ENCODE measurements at places on chromosomes 7 and 10.

GRCh38 chr7:69211739-69212138 is 386.5 kb upstream of the AUTS2 start:
- no peak for DNase-seq

- no peak for DNase-seq
Observed at GRCh38 chr10:75755528-75755927, 324.1 kb downstream of the LRMDA start.

DNA sequence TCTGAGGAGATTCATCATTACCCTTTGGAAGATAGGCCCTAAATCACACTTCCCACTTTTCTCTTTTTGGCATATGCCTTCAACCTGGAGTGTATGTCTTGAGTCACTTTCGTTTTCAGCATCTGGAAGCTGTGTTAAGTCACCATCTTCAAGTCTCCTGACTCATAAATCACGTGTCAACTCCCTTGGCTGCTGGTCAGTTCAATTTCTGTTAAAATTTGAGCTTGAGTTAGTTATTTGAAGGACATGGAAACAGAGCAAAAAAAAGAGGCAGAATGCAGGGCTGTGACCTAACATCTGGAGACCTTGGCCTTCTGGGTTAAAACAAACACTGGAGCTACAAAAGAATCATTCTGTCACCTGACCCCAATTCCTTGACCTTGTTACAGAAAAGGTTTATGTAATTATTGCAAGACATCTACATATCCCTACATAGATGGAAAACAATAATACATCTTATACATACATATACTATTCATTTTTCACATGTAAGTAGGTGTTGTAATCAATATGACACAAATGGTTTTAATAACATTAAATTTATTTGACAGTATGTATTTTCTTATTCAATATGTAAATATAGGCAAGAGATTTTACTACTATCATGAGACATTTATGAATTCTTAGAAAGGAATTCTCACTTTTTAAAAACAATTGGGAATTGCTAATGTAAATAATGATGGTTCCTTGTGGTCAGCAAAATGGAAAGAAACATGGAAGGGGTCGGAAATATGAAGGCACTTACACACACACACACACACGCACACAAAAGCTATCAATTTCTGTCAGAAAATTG is 169.7 kb upstream of the PHYHIPL start:
- DNase-seq, result no peak

DNA sequence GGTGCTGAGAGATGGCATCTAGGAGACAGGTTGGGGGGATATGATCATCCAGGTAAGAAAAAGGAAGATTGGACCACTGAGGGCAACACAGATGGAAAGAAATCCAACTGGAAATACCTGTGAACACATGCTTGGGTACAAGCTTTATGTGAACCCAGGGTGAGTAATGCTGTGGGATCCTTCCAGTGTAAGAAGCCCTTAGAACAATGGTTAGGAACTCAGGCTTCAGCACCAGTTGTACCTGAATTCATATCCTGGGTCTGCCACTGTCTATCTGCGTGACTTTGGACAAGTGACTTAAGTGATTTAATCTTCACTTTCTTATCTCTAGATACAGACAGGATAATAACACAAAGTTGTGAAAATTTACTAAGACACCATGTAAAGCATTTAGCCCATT is 131.0 kb downstream of the ST7 start:
- no peak for DNase-seq

- DNase-seq, result no peak
Observed at GRCh38 chr7:82247814-82248433, 195.7 kb downstream of the CACNA2D1 start.

- DNase-seq, result no peak
Observed at GRCh38 chr10:44934416-44935200, 23.5 kb downstream of the TMEM72 start.

DNA sequence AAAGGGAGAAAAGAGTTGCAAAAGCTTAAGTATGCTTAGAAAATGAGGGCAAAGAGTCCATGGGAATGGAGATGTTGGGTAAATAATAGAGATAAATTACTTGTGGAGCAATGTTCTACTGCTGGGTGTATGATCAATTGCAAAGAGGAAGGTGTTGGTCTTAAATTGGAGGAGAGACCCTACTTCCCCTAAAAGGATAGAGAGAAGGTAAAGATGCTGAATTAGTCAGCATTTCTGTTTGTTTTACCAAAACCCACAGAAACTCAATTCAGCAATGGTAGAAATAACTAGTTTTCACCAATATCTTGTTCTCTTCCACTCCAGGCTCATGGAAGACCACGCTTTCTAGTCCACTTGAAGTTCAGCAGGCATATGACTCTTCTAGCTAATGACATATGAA is 32.1 kb downstream of the ASB4 start:
- DNase-seq, result no peak

GRCh38 chr10:105743343-105744056 is 1102.4 kb downstream of the SORCS3 start:
- no peak for DNase-seq

DNA sequence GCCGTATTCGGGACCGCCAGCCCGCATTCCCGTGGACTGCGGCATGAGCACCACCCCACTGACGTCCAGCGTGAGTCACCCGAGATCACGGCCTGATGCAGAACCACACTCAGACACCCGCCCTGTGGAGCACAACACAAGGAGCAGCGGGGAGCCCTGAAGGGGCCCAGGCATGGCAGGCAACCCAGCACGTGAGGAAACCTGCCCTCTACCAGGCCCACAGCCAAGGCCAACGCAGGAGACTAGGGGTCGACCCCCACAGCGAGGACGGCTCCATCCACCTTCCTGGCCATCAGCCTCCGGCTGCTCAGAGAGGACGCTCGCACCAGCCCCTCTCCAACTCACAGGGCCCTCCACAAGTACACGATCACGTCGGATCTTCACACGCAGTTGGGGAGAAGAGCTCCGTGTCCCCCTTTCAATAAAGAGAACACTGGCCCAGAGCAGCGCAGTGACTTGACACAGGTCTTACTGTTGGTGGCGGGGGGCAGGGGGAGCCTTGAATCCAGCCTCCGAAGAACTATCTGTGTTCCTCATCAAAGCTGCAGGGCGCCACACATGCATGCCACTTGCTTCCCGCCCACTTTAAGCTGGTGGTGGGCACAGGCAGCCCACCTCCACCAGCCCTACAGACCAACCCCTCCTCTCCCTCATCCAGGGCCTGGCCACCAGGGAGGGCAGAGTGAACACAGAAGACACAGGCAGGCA is 22.0 kb downstream of the MAD1L1 start:
- DNase-seq, result no peak

DNA sequence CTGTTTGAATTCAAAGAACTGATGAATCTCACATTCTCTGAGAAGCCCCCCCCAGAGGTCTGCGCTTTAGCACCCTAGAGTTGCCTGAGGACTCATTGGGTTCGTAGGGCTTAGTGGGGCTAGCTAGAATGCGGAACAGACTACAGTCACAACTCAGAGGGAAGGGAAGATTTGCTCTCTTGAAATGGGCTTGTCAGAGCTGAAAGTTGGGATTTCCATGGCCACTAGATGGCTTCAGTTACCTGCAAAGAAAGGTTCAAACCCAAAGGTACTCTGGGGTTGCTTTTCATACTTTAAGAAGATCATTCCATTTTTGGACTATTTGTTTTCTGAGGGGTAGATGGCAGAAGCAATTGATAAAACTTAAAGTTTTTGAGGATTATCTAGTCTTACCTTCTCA is 205.0 kb downstream of the BBS9 start:
- DNase-seq, result no peak

DNA sequence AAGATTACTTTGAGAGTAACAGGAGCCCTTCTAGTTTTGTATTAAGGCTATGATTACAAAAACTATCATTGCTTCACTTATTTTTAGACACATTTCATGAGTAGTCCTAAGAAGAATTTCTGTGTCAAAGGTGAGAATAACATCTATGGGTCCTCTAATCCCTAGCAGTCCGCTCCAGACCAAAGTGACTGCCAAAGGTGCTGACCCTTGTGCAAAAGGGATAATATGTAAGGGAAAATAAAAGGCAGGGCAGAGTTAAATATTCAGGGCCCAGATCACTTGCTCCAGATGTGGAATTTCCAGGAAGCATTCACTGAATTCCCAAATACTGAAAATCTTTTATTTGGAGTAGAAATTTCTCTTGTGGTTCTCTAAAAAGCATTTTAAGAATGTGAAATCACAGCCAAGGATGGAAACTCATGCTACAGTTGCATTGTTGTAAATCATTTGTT is 29.3 kb downstream of the RHOBTB1 start:
- no peak for DNase-seq
